ENCODE measurements at places on chromosomes 3 and 15. TPM values are rescaled to one million over a fixed set of nuclear protein-coding genes. Genes with fewer than 3 reads are reported as not detected.

FBXL2 gene
- 2.1 TPM for total RNA-seq

DAZL gene
- total RNA-seq: not detected

GNAT1 gene
- total RNA-seq: not detected

ZPLD1 gene
- total RNA-seq: not detected

SLCO3A1 gene
- total RNA-seq: 52.8 TPM

Measured in left ventricle myocardium superior (tissue), 1 donor.